ENCODE measurements at places on chromosomes 1 and 21.

GRCh38 chr1:24897263-24898151 lies 32.6 kb downstream of the RUNX3 start:
- DNase-seq = no peak

- no peak for DNase-seq
Observed at GRCh38 chr1:95415146-95415545, 181.1 kb downstream of the RWDD3 start.

DNA sequence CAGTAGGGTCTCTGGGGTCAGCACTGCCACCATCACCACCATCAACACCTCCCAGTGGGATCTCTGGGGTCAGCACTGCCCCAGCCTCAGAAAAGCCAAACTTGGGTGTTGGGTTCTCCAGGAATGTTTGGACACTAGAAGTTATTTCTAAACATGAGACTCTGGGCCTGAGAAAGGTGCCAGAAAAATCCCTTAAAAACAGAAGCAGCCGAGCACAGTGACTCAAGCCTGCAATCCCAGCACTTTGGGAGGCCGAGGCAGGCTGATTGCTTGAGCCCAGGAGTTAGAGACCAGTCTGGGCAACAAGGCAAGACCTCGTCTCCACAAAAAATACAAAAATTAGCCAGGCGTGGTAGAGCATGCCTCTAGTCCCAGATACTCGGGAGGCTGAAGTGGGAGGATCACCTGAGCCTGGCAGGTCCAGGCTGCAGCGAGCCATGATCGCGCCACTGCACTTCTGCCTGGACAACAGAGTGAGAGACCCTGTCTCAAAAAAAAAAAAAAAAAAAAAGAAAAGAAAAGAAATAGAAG lies 470 bp downstream of the PTAFR start:
- DNase-seq = no peak

DNA sequence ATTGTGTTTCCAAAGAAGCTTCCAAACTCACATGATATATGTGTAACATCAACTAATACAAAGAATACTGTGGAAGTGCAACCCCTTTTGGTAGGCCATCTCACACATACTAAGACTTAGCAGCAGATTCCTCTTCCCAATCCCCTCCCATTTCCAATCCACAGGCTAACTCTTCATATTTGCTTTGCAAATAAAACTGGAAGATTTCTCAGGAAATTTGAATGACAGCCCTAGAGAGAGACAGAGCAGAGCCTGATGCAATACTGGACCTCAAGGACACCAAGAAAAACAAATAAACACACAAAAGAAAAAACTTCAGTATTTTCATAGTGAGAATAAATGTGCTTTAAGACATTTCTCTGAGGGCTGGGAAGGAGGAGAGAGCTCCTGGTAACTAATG lies 190.2 kb upstream of the BRINP3 start:
- no peak for DNase-seq

GRCh38 chr1:58781541-58782177 lies 2.2 kb downstream of the JUN start:
- peak; percentile 76 for DNase-seq

DNA sequence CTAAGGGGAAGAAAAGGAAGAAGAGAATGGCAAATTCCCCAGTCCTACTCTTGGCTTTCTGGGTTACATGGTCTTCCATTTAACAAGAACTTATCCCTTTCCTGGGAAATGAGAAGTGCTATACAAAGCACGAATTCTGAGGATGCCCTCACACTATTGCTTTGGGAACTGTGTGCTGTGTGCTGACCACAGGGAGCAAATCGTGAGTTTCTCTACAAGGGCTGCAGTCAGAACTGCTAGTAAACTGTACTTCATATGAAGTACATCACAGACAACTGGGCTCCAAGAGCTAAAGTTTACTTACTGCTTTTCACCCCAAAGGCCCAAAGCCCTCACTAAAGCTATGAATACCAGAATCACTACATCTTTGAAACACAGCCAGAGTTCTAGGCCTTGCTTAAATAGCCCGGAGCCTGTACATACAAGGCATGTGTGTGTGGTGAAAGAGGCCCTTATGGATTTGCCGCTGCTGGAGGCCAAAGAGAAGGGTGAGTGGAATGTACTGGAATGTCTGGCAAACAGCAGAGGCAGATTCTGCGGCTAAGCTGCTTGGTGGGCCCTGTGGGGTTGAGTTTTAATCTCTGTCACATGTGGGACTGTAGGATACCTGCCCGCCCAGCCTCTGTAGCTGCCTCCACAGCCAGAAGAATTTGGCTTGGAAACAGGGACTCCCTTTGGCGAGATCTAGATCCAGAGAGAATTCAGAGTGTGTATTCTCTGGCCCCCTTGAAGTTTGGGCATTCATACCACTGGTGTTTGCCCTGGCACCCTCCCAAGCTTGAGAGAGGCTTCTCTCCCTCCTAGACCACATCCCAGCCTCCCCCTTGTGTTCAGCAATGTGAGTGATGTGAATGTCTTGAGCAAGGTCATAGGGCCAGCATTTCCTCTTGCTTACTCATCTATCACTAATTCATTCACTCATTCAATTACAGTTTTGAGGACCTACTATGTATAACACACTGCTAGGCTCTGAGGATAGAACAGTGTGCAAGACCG lies 21.9 kb upstream of the TRIM67 start:
- DNase-seq = no peak

GRCh38 chr1:206912445-206913095 lies 9.2 kb downstream of the FCMR start:
- DNase-seq = peak; percentile 92

DNA sequence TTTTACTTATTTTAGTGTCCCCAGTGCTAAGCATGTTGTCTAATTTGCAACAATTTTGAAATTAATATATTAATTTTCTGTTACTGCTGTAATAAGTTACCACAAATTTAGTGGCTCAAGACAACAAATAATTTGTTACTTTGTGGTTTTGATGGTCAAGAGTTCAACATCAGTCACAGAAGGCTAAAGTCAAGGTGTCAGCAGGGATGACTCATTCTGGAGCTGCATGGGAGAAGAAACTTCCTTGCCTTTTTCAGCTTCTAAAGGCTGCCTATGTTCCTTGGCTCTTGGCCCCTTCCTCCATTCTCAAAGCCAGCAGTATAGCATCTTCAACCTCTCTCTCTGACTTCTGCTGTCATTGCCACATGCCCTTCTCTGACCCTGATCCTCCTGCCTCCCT lies 271.8 kb downstream of the HLX start:
- no peak for DNase-seq

GRCh38 chr1:53371851-53372250 lies 44.0 kb upstream of the LRP8 start:
- no peak for DNase-seq

DNA sequence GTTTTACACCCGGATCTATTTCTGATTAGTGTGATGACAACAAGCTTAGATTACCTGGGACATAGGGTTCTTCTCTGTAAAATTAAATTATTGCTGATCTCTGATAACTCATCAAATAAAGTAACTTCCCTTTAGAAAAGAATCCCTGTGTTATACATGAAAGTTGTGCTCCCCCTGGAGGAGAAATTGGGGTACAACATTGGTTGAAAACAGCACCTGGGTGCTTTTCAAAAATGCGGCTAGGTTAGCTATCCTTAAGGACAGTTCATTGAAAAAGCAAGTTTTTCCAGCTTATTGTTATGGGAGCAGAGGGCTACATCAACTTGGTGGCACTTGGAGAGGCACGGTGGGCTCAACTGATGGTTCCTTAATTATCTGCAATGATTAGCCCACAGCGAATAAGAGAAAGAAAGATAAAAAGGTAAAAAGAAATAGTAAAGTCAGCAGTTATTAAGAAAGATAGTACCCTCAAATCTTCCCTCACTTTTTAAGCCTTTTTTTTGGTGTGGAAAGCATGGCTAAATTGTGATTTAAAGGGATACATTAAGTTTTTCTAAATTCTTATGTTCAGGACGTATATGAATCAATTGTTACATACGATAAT lies 97.8 kb downstream of the FMN2 start:
- DNase-seq = peak; percentile 58

DNA sequence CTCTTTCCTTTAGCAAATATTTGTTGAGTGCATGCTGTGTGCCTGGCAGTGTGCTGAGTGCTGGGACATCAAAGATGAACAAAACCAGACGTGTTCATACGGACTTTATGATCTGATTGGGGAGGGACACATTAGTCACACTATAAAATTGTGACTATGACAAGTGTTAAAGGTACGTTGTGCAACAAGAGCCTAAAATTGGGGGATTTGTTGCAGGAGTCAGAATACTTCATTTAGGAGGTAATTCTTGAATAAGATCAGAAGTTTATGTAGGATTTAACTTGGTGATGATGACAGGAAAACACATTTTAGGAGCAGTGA lies 29.6 kb downstream of the B3GALT2 start:
- DNase-seq = no peak

DNA sequence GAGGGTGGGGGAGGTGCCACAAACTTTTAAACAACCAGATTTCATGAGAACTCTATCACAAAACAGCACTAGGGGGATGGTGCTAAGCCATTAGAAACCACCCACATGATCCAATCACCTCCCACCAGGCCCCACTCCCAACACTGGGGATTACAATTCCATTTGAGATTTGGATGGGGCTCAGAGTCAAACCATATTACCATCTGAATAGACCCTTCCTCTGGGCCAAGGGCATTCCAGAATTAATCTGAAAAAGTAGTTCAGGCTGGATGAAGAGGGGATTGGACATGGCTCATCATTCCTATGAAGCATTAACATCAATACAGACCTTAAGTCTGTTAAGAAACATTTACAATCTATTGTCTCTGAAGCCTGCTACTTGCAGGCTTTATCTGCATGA lies 149.9 kb upstream of the DNAH14 start:
- DNase-seq = no peak

- DNase-seq = peak; percentile 88
Observed at GRCh38 chr1:192512426-192513162, 63.0 kb upstream of the RGS1 start.

DNA sequence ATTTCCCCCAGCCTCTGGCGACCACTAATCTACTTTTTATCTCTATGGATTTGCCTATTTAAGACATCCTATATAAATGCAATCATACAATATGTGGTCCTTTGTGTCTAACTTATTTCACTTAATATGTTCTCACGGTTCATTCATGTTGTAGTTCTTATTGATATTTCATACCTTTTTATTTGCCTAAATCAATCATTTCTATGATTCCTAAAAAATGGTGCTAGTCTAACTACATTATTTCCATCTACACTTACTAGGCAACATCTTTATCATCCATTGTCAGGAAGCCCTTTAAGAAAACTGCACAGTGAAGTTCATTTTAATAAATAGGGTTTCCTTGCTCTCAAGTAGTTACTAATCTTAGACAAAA lies 380 bp upstream of the FBXO28 start:
- no peak for DNase-seq

GRCh38 chr1:172951730-172952365 lies 98.9 kb downstream of the TNFSF18 start:
- DNase-seq = peak; percentile 51
